ENCODE measurements at places on chromosomes 12 and 14.

- DNase-seq: no peak
Measured at GRCh38 chr14:91363776-91364523, 53.7 kb downstream of the CCDC88C start.

DNA sequence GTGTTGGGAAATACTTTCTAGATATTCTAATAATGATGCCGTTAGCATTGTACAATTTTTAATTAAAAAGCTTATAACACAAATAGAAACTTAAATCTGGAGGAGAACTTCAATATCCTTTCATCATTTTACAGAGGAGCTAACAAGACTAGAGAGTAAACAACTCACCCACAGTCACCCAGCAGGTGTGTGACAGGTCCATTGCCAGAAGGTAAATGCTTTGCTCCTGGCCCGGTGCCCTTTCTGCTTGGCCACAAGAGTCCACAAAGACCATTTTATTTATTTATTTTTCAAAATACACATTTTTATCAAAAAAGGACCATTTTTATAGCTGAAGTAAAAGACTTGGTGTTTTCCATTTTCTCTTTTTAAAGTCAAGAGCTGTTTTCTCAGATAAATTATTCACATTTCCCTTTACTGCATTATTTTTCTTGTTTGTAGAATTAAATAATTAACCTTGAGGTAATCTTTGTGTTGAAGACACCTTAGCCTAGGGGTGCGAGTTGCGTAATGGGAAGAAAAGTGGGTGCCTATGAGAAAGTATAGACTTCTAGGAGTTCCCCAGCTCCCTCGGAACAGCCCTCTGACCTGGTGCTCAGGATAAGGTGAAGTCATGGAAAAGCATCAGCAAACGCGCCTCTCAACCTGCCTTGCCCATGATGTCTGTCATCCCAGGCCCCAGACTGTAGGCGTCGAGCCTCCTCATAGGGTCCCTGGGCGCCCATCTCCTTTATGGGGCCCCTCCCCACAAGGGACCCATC, 26.3 kb upstream of the AMIGO2 start:
- no peak for DNase-seq

- DNase-seq: no peak
Measured at GRCh38 chr12:26359576-26359975, 164.2 kb downstream of the SSPN start.

DNA sequence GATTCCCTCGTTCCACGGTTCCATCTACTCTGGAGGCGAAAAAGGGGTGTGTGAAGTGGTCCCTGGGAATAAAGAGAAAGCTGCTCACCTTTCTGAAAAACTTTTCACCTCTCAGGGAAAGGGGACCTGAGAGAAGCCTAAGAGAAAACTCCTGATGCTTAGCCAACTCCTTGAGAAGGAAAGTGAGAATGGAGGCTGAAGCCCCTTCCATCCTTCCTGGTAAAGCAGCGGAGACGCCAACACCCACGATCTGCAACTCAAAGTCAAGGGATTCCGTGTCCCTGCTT, 110.0 kb downstream of the ARF6 start:
- no peak for DNase-seq

DNA sequence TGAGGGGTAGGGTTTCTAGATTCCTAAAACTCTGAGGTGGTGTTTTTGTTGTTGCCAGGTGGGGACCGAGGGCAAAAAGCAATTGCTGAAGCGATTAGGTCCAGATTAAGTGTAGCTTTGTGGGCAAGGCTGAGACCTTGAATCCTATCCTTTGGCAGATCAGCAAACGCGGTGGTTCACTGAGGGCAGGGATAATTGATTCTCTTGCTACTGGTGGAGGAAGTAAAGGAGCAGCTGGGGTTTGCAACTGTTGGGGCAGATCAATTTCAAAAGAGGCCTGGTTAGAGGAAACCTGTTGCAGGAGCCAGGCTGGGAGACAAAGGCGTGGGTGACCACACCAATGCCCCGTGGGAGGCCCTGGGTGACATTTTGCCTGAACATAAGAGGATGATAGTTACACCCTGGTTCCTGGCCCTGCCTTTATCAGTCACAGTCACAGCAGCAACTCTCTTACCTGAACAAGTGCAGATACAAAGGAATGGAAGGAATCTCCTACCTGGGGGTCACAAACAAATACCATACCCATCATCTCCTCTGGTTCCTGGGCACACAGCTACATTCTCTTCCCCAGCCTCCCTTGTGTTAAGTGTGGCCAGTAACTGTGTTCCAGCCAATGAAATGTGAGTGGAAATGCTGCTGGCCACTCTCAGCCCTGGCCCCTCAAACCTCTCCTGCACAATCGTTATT, 43.3 kb upstream of the RASSF3 start:
- DNase-seq: no peak
